ENCODE measurements at places on chromosomes 11 and 22. TPM values are rescaled to one million over a fixed set of nuclear protein-coding genes. Genes with fewer than 3 reads are reported as not detected.

GRCh38 chr11:75352588-75353206 is 1.2 kb upstream of the ARRB1 start:
- DNase-seq: no peak

DNA sequence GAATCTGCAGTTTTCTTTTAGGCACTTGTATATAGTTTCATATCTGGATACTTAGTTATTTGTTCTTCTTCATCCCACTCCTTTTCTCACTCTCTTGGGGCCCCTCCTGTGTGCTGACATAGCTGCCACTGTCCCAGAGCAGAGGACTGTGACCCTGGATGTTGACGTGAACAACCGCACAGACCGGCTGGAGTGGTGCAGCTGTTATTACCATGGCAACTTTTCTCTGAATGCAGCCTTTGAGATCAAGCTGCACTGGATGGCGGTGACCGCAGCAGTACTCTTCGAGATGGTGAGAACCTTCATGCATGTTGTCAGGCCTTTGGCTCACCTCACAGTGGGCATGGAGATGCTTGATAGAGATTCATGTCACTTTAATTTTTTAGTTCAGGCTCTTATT is 50.9 kb upstream of the YWHAH start:
- DNase-seq: no peak

DNA sequence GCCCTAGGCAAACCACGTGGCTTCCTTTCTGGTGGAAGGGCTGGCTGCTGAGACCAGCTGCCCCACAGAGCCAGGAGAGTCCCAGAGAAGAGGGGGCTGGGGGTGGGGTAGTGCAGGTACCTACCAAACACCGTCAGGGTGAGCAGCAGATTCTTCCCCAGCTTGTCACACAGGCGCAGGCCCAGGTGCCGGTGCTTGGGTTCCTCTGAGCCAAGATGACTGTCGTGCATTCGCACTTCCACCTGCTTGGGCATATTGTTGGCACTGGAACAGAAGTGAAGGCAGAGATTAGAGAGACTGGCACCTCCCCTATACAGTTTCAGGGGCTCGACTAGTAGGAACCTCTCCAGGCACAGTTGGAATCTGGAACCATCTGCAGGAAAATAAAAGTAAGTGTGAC is 102.1 kb downstream of the SLC1A2 start:
- DNase-seq: no peak

C22orf23 gene
- total RNA-seq: not detected

KIRREL3 gene
- total RNA-seq: not detected

- no peak for DNase-seq
Observed at GRCh38 chr11:73622926-73623593, 23.3 kb upstream of the PLEKHB1 start.

DNA sequence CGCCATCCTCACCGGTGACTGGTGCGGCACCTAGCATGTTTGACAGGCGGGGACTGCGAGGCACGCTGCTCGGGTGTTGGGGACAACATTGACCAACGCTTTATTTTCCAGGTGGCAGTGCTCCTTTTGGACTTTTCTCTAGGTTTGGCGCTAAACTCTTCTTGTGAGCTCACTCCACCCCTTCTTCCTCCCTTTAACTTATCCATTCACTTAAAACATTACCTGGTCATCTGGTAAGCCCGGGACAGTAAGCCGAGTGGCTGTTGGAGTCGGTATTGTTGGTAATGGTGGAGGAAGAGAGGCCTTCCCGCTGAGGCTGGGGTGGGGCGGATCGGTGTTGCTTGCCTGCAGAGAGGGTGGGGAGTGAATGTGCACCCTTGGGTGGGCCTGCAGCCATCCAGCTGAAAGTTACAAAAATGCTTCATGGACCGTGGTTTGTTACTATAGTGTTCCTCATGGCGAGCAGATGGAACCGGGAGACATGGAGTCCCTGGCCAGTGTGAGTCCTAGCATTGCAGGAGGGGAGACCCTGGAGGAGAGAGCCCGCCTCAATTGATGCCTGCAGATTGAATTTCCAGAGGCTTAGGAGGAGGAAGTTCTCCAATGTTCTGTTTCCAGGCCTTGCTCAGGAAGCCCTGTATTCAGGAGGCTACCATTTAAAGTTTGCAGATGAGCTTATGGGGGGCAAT is 1.1 kb downstream of the NEAT1 start:
- DNase-seq: no peak

FOLR1 gene
- not detected for total RNA-seq

DNA sequence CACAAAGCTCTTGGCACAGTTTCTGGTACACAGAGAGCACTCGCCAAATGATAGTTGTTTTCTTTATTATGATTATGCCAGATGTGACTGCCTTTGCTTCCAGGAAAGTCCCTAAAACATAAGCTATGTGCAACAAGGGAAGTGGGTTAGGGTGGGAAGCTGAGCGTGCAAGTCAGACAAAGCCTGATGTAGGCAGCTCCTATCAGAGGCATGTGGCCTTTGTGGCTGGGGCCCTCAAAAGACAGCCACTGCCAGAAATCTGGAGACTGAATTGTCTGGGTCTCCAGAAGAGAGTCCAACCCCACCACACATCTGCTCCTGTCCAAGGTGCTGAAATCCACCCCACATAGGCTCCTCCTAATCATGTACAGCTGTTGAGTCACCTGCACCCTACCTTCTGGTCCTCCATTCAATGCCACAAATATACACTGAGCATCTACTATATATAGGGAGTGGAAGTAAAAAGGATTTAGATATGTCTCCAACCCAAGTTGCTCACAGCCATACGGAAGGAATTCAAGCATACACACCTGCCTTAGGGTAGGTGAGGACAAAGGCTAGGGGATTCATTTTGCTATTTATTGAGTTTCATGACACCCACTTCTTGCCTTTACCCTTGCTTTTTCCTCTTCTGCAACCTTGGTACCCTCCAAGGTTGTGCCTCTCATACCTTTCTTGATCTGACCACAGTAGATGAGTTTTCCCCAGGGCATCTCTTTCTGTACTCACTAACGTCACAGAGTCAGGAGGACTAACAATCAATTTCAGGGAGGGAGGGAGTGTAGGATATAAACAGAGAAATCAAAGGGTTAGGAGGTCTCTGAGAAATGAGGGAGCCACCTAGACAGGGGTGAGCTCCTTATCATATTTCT is 12.4 kb downstream of the SEC14L3 start:
- no peak for DNase-seq

TMEM191C gene
- 0.56 TPM for total RNA-seq

CDCA5 gene
- total RNA-seq: 9.0 TPM

- DNase-seq: no peak
Observed at GRCh38 chr22:38832005-38832978, 11.5 kb downstream of the NPTXR start.

DNA sequence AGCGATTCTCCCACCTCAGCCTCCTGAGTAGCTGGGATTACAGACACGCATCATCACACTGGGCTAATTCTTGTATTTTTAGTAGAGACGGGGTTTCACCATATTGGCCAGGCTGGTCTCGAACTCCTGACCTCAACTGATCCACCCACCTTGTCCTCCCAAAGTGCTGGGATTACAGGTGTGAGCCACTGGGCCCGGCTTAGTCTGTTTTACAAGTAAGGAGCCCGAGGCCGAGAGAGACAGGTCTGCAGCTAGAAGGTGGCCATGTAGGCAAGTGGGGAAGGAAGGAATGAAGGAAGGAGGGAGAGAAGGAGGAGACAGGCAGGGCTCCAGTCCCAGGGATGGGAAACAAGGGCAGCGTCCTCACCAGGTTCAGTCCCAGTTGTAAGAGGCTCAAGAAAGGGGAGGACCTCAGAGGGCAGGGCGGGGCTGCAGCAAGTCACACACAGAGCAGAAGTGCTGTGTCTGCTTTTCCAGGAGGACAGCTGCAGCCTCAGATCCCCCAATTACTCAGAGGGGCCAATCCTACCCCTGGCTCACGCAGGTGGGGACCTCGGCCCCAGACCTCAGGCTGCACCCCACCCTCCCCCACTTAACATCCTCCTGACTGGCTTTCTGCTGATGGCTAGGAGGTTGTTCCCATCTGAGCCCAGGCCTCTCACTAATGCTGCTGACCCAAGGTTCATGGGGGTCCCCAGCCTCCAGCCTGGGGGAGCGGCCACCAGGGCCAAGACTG is 53.8 kb upstream of the PRR5 start:
- no peak for DNase-seq

DNA sequence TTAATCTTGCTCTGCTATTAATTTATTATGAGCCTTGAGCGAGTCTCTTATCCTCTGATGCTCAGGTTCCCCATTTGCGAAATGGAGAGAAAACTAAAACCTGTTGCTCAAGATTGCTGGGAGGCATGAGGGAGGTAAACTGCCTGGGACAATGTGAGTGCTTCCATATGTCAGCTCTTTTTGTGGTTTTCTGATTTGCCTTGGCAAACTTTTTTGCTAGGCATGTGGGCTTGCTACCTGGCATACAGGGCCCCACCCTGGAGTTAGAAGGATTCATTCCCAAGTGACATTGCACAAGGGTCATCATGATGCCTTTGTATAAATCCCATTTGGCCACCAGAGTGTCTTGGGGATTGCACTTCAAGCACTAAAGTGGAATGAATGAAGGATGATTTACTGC is 22.4 kb downstream of the TSPAN18 start:
- no peak for DNase-seq

DNA sequence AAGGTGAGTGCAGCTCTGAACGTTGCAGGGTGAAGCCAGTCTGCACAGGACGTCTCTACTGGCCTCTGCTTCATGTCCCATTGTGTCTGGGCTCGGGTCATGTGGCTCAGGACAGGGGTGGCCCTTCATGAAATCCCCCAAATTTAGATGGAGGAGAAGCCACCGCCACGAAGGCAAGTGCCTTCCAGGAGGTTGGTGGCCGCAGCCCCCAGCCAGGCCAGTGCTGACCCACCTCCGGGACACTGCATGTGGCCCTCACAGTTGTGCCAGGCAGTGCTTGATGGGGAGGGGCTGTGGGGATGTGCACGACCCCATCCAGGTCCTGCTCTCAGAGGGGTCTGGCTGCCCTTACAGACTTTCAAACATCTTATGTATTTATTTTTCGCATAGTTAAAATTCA is 1311.1 kb downstream of the BRD1 start:
- DNase-seq: no peak

APOA5 gene
- not detected for total RNA-seq

GRCh38 chr11:4881860-4882500 is at the start of gene OR51T1:
Gene OR51T1 (plus strand): TSS chr11:4881900. CDS start chr11:4881900, 0 bp downstream.
- DNase-seq: no peak

GRCh38 chr11:117720061-117720511 is 76.9 kb downstream of the DSCAML1 start:
- no peak for DNase-seq

DNA sequence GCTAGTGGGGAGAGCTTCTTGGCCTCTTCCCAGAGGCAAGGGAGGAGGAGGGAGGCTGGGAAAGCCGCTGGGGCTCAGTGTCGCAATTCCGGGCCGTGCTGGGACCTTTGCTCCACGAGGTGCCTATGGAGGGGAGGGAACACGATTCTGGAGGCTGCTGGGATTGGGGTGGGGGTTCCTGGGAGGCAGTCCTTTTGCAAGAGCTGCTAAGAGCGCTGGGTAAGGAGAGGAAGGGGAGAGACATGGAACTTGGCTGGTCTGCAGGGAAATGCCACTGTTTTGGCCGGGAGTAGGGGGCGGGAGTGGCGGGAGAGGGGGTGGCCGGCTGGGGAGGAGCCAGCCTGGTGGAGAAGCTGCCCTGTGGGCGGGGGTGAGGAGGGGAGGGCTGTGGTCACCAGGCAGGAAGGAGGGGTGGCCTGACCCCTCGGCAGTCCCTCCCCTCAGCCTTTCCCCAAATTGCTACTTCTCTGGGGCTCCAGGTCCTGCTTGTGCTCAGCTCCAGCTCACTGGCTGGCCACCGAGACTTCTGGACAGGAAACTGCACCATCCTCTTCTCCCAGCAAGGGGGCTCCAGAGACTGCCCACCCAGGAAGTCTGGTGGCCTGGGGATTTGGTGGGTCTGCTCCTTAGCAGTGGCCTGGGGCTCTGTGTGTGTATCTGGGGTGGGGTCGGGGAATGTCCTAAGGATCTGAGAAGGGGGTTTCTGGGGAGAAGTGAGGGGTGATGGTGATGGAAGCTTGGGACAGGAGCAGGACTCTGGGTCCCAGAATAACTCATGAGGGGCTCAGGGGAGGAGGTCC is at the start of gene NR1H3:
NR1H3 (plus strand) TSS at position 480 of the 800 bp plus-strand sequence. CDS start 1,221 bp downstream, outside the sequence.
- DNase-seq: no peak

- no peak for DNase-seq
Observed at GRCh38 chr11:9092853-9093778, 1.7 kb upstream of the SCUBE2 start.

DCHS1 gene
- total RNA-seq: 47.4 TPM

GRCh38 chr22:25131198-25131887 is 68.3 kb upstream of the CRYBB3 start:
- DNase-seq: no peak

- DNase-seq: no peak
Observed at GRCh38 chr11:134489728-134490127, 77.7 kb upstream of the B3GAT1 start.

WT1 gene
- 0.25 TPM for total RNA-seq

- peak; percentile 46 for DNase-seq
Observed at GRCh38 chr11:116499396-116500003, 273.3 kb downstream of the BUD13 start.

GRCh38 chr11:64438986-64439771 is 80.2 kb downstream of the RPS6KA4 start:
- no peak for DNase-seq

MUC5AC gene
- not detected for total RNA-seq

MCAM gene
- 2,031 TPM for total RNA-seq

- DNase-seq: no peak
Observed at GRCh38 chr11:93648158-93648557, 13.3 kb upstream of the CEP295 start.

GRCh38 chr11:73201249-73201648 is 16.8 kb upstream of the P2RY2 start:
- no peak for DNase-seq

DNA sequence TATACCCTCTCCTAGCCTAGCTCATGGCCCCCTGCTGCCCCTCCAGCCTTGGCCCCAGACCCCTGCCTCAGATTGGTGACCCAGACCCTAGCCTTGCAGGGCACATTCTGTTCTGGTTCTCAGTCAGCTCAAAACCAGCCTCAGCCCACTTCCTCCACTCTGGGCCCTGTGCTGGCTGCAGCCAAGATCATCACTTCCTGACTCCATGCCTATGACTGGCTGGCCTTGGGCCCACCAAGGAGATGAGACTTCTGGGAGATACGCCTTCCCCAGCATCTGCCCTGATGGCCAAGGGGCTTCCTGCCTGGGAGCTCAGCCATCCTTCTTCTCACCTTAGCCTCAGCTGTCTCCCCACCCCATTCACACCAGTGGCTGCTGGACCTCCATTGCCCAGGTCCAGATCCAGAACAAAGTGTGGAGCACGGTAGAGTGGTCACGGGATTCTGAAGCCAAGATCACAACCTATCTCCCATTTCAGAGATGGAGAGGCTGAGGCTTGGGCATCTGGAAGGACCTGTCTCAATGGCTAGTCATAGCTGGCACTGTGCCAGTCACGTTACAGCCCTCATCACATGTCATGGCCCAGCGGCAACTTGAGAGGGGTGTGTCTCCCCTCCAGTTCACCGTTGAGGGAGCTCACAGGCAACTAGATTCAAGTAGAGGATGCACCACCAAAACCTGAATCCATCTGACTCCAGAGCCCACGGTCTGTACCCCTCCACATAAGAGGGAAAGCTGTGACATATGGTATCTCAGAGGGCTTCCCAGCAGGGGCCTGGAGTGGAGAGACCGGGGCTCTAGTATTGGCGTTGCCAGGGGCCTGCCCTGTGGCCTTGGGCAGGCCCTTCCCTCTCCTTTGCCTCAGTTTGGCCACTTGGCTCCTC is 43.0 kb upstream of the KLHL35 start:
- DNase-seq: no peak
